Glutamatergic neuron (in vitro differentiated cells): ENCODE measurements at places on chromosomes 5 and 9.

DNA sequence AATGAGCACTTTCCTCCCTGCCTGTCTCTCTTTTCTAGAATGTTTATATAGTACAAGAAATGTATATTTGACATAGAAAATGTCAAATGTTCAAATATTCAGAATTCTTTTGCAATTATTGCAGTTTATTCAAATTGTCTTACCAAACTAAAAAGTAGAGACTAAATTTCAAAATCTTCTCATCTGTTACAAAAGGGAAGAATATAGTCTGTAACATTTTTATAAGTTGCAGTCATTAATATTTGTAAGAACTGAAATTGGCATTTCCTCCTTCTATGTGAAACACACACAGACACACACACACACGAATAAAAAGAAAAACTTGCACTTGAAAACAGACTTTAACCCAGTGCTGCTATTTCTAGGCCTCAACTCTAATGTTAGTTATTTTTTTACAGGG, 56.4 kb downstream of the NR3C1 start:
- H3K27me3 ChIP-seq: no peaks in the 10 kb centered on the region
- no peaks in the 10 kb centered on the region for H3K4me1 ChIP-seq
- H3K36me3 ChIP-seq: no peaks in the 10 kb centered on the region

DNA sequence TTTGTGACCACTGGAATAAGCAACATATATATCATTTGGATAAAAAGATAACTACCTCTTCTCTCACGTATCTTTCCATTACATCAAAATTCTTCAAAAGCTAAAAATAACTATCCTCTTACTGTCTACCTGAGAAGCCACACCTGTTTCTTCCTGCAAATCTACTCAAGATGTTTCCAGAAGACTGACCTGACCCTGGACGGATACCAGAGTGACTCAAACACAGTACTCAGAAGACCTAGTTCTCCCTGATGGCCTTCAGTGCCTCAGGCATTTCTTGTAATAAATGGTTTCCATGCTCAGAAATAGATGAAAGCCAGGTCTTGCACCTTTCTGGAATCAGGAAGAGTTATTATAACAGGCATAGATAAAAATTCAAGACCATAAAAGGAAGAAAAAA, 245.9 kb upstream of the PIK3R1 start:
- DNase-seq: no peak
- no peaks in the 10 kb centered on the region for H3K36me3 ChIP-seq
- H3K4me1 ChIP-seq: no peaks in the 10 kb centered on the region
- no peak overlapping the region for H3K4me3 ChIP-seq

- DNase-seq: no peak
- no peaks in the 10 kb centered on the region for H3K36me3 ChIP-seq
- no peaks in the 10 kb centered on the region for H3K4me1 ChIP-seq
- no peak overlapping the region for H3K27ac ChIP-seq
These were observed 37.3 kb upstream of the FYB1 start for GRCh38 chr5:39256477-39257235.

DNA sequence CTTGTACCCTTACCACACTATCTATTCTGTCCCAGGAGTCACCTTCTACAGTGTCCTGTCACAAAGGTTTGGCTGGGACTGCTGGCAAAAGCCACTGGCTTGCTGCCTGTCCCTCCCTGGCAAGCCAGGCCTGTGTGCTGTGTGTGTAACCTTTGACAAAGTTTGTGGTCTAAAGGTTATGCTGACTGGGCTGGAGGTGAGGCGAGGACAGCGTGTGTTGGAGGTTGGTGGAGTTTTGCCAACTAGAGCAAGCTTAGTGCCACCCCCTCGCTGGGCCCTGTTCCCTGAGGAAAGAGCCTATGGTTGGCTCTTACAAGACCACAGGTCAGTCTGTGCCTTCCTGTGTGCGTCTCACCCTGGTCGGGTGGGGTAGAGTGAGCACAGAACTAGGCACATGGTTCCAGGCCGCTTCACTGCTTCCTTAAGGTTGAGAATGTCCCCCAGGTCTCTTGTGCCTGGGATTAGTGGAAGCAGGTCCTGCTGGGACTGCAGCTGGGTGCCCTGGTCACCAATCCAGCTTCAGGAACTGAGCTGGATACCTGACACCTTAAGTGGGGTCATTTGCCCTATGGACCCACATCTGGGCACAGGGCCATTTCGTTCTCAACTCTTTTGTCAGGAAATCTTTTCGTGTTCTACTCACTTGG, 152.2 kb downstream of the GADD45G start:
- H3K27me3 ChIP-seq: peaks cover 3% of the 10 kb centered on the region
- H3K27ac ChIP-seq: no peak overlapping the region
- no peak for DNase-seq
- peaks cover 15% of the 10 kb centered on the region for H3K4me1 ChIP-seq
- H3K36me3 ChIP-seq: no peaks in the 10 kb centered on the region
- H3K4me3 ChIP-seq: no peak overlapping the region

- peaks cover 9% of the 10 kb centered on the region for H3K4me1 ChIP-seq
- H3K4me3 ChIP-seq: no peak overlapping the region
- H3K27me3 ChIP-seq: no peaks in the 10 kb centered on the region
- DNase-seq: no peak
- no peak overlapping the region for H3K27ac ChIP-seq
These were observed 221.6 kb downstream of the PARP8 start for GRCh38 chr5:50887889-50888633.
